ENCODE measurements at places on chromosomes 12 and 14.
A peak's percentile ranks its signal among the peaks of the same experiment; 100 is the strongest.

DNA sequence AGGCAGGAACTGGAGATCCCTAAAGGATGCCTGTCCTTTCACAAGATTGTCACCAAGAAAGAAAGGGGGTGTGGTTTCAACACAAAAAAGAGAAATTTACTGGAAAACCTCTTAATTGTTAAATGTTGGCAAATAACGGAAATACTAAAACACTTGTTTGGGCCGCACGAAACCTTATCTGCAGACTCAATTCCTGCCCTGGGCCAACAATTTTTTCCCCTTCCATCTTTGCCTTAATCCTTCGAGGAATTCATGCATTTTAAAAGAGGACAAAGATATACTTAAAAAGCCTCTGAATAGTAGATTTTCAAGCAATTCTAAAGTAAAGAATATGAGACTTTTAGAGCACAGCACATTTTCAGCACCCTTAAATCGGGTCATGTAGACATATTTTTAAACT is 366.2 kb downstream of the DUSP6 start:
- DNase-seq: no peak

DNA sequence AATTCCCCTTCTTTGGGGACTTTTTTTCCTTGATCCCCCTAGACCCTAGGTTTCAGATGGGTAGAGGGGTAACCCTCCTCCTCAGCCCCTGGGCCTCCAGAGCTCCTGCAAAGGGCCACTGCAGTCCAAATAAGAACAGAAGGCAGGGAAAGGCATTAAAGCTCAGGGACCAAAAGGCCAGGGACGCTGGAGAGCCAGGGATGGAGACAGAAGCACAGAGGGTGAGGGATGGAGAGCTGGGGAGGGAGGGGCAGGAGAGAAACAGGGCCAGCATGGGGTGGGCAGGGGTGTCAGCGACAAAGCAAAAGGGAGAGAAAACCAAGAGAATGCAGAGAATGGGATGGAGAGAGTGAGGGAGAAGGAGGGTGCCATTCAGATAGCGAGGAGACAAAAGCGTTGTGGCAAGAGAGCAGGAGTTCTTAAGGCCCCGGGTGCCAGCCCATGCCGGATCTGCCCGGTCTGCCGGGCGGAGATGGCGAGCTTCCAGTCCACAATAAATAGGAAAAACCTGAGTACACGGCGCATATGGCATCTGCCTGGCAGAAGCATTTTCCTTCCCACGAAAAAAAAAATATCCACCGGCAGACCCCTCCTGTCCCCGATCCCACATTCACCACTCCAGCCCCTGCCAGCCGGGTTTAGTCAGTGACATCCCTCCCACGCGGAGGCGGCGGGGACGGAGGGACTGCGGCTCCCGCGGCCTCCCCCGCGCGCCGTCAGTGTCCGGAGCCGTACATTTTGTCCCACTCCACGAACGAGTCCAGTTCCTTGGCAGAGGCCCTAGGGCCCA is 28.6 kb downstream of the FIGNL2 start:
- DNase-seq: peak; percentile 44

DNA sequence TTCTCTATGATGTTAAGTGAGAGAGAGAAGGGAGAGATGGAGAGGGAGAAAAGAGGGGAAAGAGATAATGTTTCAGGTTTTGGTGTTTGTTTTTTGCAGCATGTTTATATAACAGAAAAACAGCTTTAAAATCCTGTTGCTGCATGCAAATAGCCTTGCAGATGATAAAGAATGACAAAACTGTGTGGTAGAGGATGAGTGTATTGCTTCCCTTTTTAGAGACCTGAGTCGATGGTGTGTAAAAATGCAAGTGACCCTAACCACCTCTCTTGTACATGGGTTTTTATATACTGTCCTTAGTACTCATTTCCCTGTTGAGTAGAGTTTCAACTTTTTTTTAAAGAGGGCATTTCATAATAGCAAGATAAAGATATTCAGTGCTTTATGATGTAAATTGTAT is 249.1 kb downstream of the AKAP6 start:
- DNase-seq: no peak

GRCh38 chr12:129570796-129571400 is 332.9 kb downstream of the TMEM132D start:
- no peak for DNase-seq

DNA sequence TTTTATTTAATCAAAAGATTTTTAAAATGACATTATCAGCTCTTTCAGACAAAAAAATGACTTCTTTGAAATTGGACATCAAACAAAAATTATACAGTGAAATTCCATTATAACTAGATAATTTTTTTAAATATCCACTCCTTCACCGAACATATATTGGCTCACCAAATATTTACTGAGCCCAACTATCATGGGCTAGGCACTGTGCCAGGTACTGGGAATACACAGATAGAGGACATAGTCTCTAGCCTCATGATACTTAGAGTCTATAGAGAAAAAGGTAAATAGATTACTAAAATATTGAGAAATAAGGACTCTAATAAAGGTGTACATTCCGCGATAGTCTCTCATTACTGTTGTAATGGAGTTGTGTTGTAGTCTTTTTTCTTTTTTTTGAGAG is 219.9 kb downstream of the SEC23A start:
- no peak for DNase-seq

DNA sequence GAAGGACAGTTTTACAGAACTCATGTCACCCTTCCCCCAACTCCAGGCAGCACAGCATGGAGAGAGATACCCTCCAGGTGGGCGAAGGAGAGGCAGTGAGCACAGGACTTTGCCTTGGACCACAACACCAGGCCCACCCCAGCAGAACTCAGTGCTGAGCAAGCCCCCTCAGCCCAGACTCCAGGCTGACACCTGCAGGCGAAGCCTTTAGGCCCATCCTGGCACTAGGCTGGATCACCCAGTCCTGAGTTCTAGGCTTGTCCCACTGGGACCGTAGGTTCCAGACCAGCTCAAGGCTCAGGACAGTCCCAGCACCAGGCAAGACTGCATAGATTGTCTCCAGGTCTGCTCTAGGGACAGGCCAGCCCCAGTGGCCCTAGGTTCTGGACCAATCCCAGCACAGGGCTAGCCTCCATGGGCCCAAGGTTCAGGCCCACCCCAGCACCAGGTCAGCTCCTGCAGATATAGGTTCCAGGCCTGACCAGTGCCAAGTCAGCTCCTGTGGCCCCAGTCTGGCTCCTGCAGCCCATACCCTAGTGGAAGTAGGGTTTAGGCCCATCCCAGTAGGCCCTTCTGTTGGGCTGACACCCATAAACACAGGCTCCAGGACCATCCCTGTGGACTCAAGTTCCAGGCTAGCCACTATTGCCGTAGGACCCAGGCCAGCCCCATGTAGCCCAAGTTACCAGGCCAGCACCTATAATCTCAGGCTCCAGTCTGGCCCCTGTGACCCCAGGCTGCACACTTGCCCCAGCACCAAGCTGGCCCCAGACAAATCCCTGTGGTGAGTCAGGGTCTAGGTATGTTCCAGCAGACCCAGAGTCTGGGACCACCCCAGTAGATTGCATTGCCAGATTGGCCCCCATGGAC is 9.4 kb downstream of the WASHC3 start:
- no peak for DNase-seq

DNA sequence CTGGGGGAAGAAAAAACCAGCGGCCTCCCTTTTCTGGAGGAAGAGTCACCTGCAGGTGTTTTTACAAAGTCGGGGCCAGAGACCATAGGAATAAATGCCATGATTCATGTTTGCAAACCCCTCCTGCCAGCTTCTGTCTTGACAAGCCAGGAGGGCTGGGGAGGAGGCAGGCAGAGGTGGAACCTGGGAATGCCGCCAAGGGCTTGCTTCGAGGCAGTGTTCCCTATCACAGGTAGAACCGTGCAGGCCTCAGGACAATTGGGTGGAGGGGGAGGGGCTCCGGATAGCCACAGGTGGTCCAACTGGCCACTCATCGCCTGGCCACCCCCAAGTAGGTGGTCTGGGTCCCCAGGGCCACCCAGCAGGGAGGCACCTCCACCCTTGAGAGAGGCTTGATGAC is 14.2 kb upstream of the DLK1 start:
- DNase-seq: peak; percentile 43

DNA sequence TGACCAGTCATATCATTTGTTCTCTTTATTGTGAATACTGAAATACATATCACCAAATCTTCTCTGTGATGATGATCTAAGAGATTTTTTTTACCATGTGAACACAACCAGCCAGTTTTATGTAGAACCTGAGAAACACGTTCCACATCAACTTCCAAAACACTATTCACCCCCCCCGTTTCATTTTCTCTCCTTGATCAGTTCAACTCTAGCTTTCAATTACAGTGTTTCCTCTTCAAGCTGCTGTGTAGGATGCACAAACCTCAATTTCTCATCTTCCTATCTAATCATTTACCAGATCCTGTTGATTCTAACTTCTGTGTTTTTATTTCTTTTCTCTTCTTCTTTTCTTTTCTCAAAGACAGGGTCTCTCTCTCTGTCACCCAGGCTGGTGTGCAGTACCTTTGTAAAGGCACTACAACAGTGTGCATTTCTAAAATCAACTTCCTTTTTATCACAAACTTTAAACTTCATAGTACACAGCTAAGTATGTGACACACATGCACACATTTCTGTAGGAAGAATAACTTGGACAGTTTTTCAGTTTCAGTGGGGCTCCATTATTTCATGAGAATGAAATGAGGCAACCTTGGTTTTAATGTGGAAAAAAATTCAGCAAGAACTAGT is 149.9 kb upstream of the FBXO33 start:
- DNase-seq: no peak

DNA sequence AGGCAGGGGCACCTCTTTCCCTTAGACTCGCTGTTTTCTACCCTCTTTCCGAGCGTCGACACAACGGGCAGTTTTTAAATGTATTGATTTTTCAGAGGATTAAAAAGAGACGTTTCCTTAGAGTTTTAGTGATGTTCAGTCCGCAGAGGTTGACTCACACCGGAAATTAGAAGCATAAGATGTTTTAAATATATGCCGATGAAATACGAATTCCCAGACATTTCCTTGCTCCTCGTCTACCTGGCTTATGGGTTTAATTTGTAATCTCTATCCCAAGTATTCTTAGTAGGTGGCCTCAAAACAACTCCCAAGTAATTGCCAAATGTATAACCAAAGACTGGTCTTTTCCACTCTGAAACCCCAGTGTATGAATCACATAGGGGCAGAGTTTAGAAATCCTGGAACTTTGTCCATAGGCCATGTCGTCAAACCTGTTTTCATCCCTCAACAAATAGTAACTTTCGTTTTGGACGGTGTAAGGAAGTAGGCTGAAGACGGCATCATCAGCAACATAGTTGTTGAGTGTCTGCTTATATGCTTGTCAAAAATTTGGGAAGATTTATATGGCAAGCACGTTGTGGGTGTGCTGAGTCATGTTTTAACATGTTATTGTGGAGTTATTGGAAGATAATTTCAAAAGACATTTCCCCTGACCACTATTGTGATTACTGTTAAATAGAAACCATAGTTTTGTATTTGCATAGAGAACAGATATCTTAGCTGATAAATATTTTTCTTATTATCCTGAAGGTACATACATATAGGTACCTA is 824 bp downstream of the TBK1 start:
- peak; percentile 18 for DNase-seq

DNA sequence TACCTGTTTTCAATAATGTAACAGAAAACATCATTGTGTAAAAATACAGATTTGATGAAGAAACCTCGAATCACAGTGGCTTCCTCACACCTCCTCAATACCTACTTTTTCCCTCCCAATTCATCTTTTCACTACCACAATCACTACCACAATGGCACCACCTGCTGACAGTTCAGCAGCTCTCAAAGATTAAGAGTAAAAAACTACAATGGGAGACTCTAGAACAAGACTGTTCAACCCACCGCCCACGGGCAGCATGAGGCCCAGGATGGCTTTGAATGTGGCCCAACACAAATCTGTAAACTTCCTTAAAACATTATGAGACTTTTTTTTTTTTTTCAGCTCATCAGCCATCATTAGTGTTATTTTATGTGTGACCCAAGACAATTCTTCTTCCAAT is 15.2 kb downstream of the MED6 start:
- no peak for DNase-seq

GRCh38 chr14:54259821-54260220 is 137.0 kb upstream of the CDKN3 start:
- DNase-seq: no peak

DNA sequence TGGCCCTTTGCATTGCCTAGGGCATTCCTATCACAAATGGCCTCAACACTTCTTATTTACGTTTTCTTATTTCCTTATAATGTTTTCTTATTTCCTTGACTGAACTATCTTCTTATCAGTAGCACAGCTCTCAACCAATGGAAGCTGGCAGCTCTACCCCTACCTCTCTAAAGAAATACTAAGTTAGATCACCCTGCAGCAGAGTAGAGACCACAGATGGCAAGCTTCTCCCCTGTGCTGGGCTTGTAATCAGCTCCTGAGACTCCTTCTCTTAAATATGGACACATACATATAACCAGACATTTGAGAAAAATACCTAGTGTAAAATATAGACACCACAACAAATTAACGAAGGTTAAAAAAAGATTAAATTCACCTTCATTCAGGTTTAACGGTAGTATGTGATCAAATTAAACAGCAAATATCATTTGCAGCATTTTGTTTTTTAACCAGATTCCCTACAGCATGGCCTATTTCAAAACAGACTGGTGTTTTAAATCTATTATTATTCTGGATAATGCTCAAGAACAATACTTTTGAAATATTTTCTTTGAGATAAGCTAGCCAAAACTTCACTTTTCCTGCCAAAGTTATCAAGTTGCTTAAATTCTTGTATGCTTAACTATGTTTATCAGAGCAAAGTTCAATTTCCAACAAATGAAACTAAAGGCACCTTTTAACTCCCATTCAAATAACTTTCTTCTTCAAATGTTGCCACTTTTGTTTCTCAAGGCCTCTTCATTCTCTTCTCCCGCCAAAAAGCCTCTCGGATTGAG is 54.3 kb downstream of the SLC41A2 start:
- DNase-seq: no peak

DNA sequence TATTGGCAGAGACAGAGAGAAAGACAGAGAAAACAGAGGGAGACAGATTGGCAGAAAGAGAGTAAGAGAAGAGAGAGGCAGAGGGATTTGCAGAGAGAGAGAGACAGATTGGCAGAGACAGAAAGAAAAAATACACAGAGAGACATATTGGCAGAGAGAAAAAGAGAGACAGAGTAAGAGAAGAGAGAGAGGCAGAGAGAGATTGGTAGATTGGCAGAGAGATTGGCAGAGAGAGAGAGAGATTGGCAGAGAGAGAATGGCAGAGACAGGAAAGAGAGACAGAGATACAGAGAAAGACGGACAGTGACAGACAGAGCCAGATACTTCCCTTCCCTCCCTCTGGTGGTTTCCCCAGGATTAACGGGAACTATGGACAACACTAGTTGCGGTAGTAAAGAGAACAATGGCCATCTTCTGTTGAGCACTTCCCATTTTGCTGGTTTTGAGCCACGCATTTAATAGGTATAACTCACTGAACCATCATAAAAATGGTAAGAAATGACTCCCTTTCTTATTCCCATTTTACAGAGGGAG is 2.6 kb upstream of the NOS1 start:
- DNase-seq: no peak

DNA sequence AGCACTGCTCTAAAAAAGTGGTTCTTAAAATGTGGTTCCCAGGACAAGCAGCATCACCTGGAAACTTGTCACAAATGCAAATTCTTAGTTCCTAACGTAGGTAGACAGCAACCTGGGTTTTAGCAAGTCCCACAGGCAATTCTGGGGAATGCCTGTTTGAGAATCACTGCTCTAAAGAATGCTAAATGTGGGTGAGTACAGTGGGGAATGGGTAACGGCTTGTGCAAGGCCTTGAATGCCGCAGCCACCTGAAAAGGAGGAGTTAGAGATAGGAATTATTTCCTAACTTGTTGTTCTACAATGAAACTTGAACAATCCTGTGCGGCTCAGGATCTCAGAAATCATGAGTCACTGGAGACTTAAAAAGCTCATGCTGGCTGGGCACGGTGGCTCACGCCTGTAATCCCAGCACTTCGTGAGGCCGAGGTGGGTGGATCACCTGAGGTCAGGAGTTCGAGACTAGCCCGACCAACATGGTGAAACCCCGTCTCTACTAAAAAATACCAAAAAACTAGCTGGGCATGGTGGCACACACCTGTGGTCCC is 34.9 kb downstream of the GNS start:
- no peak for DNase-seq
